ENCODE measurements at places on chromosomes 3 and 15. TPM values are rescaled to one million over a fixed set of nuclear protein-coding genes. Genes with fewer than 3 reads are reported as not detected.

The CAMP gene
- not detected for total RNA-seq

The SH2D7 gene
- total RNA-seq = not detected

DNA sequence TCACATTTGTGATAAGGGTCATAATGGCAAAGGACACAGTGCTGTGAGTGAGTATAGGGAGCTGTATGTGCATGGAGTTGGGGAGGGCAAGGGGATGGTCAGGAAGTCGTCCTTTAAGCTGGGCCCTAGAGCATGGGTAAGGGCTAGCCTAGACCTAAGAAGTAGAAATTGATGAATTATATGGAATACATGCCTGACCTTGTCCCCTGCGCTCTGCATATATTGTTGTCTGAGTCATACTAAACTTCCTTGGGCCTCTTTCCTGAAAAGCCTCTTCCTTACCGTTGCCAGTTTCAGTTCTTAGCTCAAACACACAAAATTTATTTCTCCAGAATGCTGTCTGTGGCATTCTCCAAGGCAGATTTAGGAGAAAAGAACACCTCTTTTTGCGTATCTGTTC, 4.6 kb downstream of the SNRK start:
- H3K27ac ChIP-seq = peak overlapping the region; percentile 86
- no peaks in the 10 kb centered on the region for H3K27me3 ChIP-seq
- no peak for DNase-seq
- peak overlapping the region; percentile 85 for H3K4me3 ChIP-seq
- peaks cover 68% of the 10 kb centered on the region for H3K36me3 ChIP-seq

DNA sequence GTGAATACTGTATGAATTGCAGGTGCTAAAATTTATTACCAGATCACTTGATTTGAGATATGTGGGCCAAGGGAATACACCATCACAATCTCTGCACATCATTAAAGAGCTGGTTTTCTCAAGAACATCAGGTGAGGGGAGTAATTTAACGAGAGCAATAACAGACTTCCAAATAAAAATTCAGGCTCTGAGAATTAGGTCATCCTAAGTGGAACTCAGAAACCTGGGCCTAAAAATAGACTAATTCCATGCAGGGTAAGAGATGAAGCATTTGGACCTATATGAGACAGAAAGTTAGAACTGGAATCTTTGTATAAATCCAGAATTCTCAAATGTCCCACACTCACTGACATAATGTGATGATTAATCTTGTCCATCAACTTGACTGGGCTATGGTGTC, 331.1 kb downstream of the ZNF621 start:
- peaks cover 2% of the 10 kb centered on the region for H3K27me3 ChIP-seq
- no peaks in the 10 kb centered on the region for H3K4me1 ChIP-seq
- no peaks in the 10 kb centered on the region for H3K36me3 ChIP-seq
- no peak overlapping the region for H3K4me3 ChIP-seq

GRCh38 chr3:64796607-64797399, 109.0 kb upstream of the ADAMTS9 start:
- no peak overlapping the region for H3K27ac ChIP-seq
- no peaks in the 10 kb centered on the region for H3K36me3 ChIP-seq
- no peaks in the 10 kb centered on the region for H3K27me3 ChIP-seq
- no peaks in the 10 kb centered on the region for H3K4me1 ChIP-seq
- DNase-seq = no peak
